ENCODE measurements at places on chromosomes 3 and 15. TPM values are rescaled to one million over a fixed set of nuclear protein-coding genes. Genes with fewer than 3 reads are reported as not detected.

The CD200R1 gene
- 1.7 TPM for total RNA-seq

DNA sequence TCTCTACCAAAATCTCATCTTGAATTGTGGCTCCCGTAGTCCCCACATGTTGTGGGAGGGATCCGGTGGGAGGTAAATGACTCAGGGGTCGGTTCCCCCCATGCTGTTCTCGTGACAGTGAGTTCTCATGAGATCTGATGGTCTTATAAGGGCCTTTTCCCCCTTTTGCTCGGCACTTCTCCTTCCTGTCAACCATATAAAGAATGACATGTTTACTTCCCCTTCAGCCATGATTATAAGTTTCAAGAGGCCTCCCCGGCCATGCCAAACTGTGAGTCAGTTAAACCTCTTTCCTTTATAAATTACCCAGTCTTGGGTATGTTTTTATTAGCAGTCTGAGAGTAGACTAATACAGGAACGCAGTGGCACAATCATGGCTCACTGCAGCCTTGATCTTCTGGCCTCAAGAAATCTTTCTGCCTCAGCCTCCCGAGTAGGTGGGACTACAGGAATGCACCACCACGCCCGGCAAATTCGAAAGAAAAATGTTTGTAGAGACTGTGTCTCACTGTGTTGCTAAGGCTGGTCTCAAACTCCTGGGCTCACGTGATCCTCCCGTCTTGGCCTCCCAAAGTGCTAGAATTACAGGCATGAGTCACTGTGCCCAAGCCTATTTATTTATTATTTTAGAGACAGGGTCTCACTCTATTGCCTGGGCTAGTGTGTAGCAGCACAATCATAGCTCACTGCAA lies 101.0 kb downstream of the ATP10A start:
- no peaks in the 10 kb centered on the region for H3K27me3 ChIP-seq
- H3K27ac ChIP-seq, result no peak overlapping the region
- H3K36me3 ChIP-seq, result no peaks in the 10 kb centered on the region
- H3K4me3 ChIP-seq, result no peak overlapping the region

DNA sequence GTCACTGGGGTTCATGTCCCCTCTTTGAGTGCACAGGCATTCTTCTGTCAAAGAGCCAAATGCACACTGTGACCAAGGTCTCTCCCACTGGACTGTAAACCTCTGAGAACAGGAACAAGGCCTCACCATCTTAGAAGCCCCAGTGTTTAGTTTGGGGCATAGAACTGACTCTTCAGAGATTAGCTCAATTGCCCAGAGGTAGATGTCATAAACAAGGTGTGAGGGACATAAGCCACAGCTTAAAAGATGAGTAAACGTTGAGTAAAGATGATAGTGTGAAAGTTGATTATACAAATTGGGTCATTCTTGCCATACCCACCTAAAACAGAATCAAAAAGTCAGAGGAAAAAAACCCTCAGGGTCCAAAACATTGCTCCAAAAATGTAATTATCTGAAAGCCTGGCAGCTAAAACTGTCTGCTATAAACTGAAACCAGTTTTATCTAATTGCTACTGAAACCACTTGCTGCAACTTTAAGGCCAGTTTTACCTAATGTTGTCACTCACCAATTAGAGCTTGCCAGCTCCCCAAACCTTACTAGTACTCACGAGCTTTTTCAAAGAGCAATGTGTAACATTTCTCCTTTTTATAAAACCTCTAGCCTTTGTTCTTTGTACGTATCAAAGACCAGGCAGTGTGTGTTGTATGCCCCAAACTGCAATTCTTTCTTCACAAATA lies 415.2 kb downstream of the RAP2B start:
- H3K4me1 ChIP-seq, result no peaks in the 10 kb centered on the region
- no peak overlapping the region for H3K4me3 ChIP-seq
- no peak for DNase-seq

The KIAA1143 gene
- 15.1 TPM for total RNA-seq

DNA sequence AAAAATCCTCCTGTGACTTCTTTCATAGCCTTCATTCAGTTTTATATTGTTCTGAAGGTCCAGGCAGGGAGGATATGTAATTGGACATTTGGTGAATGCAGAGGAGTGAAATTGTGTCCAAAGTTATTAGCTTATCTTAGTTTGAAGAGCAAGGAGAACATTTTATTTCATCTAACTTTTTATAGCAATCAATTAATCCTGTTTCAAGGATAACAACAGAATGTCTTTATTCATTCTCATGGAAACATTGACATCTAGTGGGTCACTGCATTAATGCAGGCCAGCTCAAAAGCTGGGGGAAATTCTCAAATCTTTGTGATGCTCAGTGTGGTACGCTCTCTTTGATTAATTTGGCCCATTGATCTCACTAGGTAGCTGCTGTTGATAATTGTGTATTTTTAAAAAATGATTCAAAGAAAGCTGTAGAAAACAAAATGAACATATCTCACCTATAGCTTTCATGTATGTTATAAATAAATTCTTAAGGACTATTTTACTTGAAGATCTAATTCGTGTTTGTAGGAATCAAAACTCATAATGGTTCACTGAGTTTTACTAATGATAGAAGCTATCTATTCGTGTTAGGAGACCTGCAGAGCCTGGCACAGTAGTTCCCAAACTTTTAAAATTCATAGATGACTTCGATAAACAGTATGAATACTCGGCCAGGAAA lies 150.8 kb upstream of the KCNMB2 start:
- H3K27ac ChIP-seq, result no peak overlapping the region
- peak; percentile 28 for DNase-seq
- H3K4me1 ChIP-seq, result peaks cover 17% of the 10 kb centered on the region
- no peaks in the 10 kb centered on the region for H3K36me3 ChIP-seq

The SLC27A2 gene
- total RNA-seq, result 2.5 TPM

GRCh38 chr3:13091898-13092611 lies 18.8 kb upstream of the IQSEC1 start:
- H3K4me3 ChIP-seq, result no peak overlapping the region
- H3K4me1 ChIP-seq, result peaks cover 38% of the 10 kb centered on the region
- DNase-seq, result peak; percentile 97
- peak overlapping the region; percentile 32 for H3K27ac ChIP-seq
- H3K36me3 ChIP-seq, result no peaks in the 10 kb centered on the region
- H3K27me3 ChIP-seq, result no peaks in the 10 kb centered on the region

The AADACL2 gene
- not detected for total RNA-seq

GRCh38 chr3:115598216-115598615 lies 25.1 kb upstream of the GAP43 start:
- H3K4me1 ChIP-seq, result no peaks in the 10 kb centered on the region
- no peak overlapping the region for H3K4me3 ChIP-seq
- no peaks in the 10 kb centered on the region for H3K27me3 ChIP-seq
- H3K36me3 ChIP-seq, result no peaks in the 10 kb centered on the region
- DNase-seq, result no peak

DNA sequence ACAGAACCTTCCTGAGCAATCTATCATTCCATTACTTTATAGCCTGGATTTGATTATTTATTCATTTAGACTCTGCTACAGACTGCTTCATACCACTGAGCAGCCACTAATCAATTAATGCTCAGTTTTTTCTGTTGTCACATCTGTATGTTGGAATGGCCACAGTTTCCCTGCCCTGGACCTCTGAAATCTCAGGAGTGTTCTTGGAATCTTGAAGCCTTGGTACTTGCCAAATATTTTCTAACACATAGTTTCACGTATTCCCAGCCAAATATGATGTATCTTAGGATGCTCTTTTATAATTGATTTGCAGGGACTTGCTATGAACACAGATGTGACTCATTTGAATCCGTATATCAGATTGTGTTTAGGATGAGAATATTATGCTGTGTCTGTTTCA lies 225.8 kb downstream of the TAFA4 start:
- H3K27ac ChIP-seq, result no peak overlapping the region
- DNase-seq, result no peak
- H3K27me3 ChIP-seq, result no peaks in the 10 kb centered on the region
- H3K36me3 ChIP-seq, result no peaks in the 10 kb centered on the region

The INKA1 gene
- 6.3 TPM for total RNA-seq

- no peaks in the 10 kb centered on the region for H3K36me3 ChIP-seq
- no peaks in the 10 kb centered on the region for H3K4me1 ChIP-seq
- no peak for DNase-seq
- H3K4me3 ChIP-seq, result no peak overlapping the region
Measured at GRCh38 chr15:86197770-86198169, 118.1 kb downstream of the AGBL1 start.

The PARP9 gene
- 13.8 TPM for total RNA-seq

GRCh38 chr3:55285156-55285555 lies 201.9 kb downstream of the WNT5A start:
- H3K27me3 ChIP-seq, result no peaks in the 10 kb centered on the region

The KLHL6 gene
- 1.5 TPM for total RNA-seq

Data from testis (tissue), 5 donors.